ENCODE measurements at places on chromosomes 6 and 20.

DNA sequence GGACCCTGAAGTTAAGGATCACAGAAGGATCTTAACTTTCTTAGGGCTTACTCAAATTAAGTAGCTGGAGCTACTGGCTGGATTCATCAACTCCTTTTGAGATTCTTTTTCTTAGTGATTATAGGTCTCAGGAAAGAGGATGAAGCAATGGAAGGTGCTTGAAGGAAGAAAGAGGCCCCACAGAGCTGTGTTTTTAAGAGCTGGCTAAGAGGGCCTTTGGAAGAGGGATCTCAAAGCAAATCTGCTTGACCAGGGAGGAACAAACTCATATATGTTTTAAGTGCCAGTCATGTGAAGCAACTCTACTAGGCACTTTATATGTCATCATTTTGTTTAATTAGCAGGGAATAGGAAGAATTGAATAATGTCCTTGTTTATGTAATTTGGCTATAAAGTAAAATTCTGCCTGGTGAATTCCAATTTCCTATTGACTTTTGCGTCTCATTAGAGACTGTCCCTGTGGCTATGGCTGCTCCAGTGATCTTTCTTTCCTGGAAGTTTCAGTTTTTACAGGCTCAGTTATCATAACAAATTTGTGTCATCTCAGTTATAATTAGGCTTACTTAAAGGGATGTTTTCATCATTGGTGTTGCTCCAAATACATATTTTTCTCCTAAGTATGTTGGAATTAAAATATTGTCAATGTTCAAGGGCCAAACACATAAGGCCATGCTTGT is 222.8 kb upstream of the CITED2 start:
- no peak for DNase-seq

DNA sequence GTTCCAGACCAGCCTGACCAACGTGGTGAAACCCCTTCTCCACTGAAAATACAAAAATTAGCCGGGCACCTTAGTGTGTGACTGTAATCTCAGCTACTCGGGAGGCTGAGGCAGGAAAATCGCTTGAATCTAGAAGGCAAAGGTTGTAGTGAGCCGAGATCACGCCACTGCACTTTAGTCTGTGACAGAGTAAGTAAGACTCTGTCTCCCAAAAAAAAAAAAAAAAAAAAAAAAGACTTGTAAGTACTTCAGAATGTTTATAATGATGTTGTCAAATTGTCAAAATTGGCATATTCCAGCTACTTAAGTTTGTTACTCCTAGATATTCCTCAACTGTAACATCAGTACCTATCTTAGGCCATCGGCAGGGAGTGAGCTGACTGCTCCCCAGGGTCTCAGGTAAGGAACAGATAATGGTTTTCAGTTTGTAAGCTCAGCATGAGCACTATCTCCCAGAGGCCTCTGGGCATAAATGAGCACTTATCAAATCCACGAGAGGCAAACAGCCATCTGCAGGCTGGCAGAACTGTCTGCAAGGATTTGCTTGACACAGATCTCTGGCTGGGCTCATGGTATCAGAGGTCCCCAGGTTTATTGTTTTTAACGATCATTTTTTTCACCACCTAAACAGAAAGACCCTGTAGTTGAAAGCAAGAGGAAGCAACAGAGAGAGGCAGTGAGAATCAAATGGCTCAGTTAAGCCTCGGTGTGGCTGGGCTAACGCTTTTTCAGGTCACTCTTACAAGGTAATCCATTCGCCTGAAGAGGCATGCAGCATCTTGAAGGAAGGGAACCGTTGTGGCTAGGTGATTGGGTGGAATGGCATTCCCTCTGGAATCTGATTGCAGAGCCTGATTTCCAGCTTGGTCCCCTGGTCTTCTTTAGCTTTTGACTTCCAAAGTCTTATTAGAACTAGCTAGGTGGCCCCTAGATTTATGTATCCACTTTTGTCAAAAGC is 115.9 kb downstream of the LY86 start:
- DNase-seq: no peak

GRCh38 chr6:154403788-154404187 is 47.2 kb upstream of the IPCEF1 start:
- no peak for DNase-seq

- DNase-seq: no peak
These were observed 77.1 kb downstream of the STMND1 start for GRCh38 chr6:17178754-17179529.

DNA sequence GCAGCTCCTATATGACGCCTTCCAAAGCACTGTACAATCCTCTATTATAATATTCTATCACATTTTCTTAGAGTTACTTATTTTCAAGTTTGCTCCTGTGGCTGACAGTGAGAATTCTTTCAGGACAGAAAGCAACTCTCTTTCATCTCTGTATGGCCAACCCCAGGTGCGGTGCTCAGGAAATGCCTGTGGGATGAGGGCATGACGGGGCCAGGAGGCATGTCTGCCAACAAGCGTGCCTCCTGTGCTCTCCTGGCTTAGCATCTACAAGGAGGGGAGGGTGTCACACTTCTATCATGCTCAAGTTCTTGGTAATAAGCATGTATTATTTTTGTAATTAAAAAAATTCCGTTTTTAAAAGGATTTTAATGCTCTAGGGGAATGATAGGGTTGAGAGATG is 11.4 kb downstream of the MRPL14 start:
- DNase-seq: no peak

DNA sequence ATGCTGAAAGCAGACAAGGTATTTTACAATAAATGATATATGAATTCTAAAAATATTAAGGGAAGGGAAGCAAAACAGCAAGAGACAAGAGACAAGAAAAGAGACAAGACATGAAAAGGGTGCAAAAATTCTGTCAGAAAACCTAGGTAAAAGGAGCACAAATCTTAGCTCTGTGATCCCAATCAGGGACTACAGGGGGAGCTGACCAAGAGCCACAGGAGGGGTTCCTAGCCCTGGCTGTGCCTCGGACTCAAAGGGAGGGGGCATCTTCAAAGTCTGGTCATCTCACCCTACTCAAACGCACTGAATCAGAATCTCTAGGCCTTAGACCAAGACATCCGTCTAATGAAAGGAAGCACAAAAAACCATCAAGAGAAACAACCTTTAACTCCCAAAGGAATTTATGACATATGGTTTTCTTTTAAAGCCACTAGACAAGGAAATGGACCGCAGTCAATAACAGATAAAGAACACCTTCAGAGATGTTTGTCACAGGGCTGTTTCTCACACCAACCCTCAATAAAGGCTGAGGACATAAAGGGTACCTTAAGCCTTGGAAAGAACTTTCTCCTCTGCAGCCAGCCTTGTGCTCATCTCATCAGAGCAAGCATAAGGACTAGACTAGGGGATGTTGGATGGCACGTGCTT is 130.4 kb upstream of the CDYL start:
- no peak for DNase-seq

DNA sequence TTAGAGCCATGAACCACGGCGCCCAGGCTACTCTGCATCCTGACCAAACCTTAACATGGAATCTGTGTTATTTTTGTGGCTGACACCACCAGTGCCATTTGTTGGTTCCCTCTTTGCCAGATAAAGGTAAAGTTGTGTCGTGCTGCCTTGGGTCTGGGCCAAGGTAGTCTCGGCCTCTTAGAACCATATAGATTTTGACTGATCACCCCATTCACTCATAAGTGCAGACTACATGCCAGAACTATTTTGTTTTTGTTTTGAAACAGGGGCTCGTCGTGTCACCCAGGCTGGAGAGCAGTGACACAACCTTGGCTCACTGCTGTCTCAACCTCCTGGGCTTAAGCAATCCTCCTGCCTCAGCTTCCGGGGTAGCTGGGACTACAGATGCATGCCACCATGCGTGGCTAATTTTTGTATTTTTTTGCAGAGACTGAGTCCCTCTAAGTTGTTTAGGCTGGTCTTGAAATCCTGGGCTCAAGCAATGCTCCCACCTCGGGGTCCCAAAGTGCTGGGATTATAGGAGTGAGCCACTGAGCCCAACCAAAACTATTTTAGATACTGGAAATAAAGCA is 19.2 kb upstream of the RIPOR3 start:
- no peak for DNase-seq
